ENCODE measurements at places on chromosomes 2 and 18. TPM values are rescaled to one million over a fixed set of nuclear protein-coding genes. Genes with fewer than 3 reads are reported as not detected.

The SH3RF3 gene
- polyA plus RNA-seq = 1.7 TPM

The GALNT14 gene
- 90.3 TPM for polyA plus RNA-seq

The KCMF1 gene
- polyA plus RNA-seq = 21.0 TPM

The TXNL4A gene
- 178 TPM for polyA plus RNA-seq

GRCh38 chr2:239396881-239397681 is 3.7 kb downstream of the HDAC4 start:
- DNase-seq = no peak

GRCh38 chr2:116804901-116805300 is 1009.6 kb upstream of the DDX18 start:
- peak; percentile 30 for DNase-seq

GRCh38 chr2:54081574-54081973 is 33.8 kb upstream of the ACYP2 start:
- DNase-seq = no peak

- DNase-seq = no peak
Observed at GRCh38 chr18:59810735-59811520, 88.9 kb upstream of the PMAIP1 start.

DNA sequence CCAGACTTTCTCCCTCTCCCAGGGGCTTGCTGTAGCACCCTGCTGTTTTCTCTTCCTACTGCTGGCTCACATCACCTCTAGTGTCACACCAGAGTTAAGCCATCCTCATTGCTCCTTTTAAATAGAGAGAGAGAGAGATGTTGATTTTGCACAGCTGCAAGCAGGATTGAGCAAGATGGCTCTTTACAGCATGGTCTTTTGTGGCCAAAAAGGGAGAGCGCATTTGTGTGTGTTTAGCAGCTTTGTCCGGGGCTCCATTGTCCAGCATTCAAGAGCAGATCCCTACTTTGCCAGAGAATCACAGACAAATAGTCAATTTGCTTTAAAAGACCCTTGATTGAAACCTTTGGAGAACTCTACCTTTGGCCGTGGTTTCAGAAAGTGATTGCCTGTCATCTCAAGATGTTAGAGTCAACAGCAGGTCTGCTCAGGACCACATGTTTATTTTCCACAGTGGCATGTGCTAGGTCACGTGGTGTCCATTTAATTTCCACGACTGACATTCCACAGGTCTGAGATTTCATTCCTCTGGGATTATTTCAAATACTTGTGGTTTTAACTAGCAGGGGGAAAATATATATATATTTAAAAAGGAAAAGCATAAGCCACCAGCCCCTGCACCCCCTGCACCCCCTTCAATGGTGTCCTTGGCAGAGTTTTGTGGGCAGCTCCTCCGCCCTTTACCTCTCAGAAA is 359.9 kb upstream of the SLC14A2 start:
- DNase-seq = no peak

DNA sequence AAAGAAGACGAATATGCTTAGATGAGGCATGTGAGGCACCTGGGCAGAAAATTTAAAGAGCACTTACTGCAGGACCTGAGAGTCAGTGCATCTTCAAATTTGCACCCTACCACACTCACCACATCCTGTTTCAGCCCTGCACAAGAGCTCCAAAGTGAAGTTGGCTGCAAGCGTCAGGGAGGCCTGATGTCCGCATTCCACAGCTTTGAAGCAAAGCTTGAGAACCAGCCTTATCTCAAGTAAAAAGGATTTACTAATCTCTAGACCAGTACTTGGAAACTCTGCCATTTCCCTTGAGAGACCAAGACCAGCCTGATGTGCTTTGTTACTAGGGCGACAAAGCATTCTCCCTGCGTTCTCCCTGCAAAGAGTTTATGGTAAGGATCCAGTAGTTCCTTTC is 3.4 kb upstream of the ASNSD1 start:
- no peak for DNase-seq

DNA sequence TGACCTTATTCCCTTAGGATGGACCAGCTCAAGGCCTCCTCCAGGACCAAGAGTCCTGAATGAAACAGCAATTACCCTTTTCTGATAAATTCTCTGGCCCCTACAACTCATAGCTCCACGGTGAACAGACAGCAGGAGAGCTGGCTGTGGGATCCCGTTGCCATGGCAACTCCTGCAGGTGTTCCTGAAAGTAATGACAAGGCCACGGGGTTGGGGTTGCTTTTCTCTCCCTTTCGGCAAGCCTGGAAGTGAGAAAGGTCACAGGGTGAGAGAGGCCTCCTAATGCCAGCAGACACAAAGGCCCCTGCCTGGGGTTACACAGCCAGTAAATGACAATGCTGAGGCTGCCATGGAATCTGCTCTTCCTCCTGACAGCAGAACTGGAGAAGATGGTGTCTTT is 403.0 kb downstream of the NBAS start:
- DNase-seq = no peak

DNA sequence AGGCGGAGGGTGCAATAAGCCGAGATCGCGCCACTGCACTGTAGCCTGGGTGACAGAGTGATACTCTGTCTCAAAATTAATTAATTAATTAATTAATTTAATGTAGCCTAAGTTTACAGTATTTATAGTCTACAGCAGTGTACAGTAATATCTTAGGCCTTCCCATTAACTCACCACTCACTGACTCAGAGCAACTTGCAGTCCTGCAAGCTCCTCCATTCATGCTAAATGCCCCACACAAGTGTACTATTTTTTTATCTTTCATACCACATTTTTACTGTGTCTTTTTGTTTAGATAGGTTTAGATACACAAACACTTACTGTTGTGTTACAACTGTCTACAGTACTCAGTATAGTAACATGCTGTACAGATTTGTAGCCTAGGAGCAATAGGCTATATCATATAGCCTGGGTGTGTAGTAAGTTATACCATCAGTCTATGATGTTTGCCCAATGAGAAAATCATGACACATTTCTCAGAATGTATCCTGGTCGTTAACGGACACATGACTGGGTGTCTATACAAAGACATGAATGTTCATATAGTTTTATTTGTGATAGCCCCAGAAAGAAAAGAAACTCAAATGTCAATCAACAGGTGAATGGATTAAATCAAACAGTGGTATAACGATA is 15.8 kb upstream of the RNU2-63P start:
- DNase-seq = no peak

Measured in kidney (tissue), 22 donors.